ENCODE measurements at places on chromosomes 3 and 15.

GRCh38 chr3:62705721-62706120 lies 169.5 kb downstream of the CADPS start:
- DNase-seq = no peak

DNA sequence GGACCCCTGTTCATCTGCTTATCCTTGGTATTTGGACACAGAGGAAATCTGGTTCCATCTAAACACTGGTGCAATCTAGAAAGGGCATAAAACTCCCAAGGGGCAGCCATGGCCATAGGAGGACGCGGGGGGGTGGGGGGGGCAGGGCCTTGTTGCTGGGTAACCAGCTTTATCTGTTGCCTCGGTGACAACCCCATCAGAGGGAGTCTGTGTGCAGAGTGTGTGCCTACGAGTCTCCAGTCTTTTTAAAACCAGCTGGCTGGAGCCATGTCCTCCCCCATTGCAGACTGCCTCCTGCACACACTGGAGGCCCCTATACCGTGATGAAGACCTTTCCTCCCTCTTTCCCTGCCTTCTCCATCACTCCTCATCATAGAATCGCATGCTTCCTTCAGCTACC lies 26.4 kb upstream of the CORO2B start:
- no peak for DNase-seq

- DNase-seq = no peak
Measured at GRCh38 chr3:123696808-123697207, 112.0 kb upstream of the HACD2 start.

DNA sequence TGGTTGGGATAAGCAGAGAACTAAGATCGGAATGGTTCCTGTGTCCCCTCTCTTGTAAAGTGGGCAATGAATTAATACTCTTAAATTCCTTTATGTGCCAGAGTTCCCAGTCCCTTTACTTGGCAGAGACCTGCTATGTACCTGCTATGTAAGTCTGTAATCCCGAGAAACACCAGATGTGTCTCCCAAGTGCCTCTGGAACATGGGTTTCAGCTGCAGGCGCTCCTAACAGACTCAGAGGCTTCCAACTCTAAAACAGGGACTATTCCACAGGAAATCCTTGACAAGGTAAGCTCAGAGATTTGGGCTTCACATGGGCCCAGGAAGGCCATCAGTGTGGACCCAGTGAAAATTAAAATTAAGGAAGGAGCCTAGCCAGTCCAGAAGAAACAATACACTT lies 117.7 kb upstream of the PLCL2 start:
- DNase-seq = no peak

DNA sequence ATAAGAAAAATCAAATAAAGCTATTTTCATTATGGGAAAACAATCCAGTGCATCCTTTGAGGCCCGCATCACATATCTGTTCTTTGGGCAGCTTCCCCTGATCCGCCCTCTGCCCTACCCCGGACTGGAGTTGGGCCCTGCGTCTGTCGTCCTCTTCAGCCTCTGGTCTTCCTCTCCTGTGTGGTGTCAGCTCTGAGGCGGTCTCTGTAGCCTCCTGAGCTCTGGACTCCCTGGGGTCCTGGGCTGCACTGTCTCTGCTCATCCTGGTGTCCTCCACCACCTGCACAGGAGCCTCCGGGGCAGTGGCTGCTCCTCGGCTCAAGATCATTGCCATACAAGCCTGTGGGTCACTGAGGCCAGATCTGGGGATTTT lies 7.4 kb upstream of the SNX22 start:
- no peak for DNase-seq

GRCh38 chr3:129409541-129409940 lies 18.9 kb downstream of the EFCAB12 start:
- no peak for DNase-seq

DNA sequence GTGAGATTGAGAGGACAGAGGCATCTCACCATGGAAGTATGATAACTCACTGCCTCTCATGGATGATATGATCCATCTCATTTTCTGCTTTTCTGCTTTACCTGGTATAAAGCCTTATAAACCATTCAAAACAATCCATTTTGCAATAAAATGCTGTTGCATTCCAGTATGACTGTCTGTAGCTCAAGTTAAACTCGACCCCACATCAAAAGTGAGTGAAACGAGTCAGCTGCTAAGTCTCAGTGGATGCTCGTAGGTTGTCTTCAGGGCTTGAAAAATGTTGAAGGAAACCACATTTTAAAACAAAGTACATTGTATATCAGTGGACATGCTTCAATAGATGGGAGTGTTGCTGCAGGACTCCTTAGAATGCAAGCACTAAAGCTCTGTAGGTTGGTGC lies 839.0 kb downstream of the TUSC7 start:
- DNase-seq = no peak

GRCh38 chr3:138455801-138456716 lies 21.6 kb downstream of the ESYT3 start:
- DNase-seq = no peak

DNA sequence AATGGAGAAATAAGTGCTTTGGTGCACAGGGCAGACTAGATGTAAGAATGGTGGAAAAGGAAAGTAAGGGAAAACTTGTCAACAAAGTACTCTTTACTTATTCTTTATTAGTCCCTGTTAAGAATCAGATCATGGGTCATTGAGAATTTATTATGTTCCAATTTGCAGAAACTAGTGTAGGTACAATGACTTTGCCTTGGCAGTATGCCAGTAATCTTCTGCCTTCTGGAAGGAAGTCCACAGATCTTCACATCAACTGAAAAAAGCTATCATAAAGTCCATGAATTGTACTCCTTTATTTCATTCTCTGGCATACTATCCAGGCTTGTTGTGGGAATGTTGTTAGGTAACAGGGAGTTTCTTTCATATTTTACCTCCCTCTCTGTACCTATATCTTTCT lies 88.2 kb upstream of the FLNB start:
- no peak for DNase-seq

- DNase-seq = no peak
Measured at GRCh38 chr15:99906793-99907192, 173.6 kb upstream of the LYSMD4 start.

DNA sequence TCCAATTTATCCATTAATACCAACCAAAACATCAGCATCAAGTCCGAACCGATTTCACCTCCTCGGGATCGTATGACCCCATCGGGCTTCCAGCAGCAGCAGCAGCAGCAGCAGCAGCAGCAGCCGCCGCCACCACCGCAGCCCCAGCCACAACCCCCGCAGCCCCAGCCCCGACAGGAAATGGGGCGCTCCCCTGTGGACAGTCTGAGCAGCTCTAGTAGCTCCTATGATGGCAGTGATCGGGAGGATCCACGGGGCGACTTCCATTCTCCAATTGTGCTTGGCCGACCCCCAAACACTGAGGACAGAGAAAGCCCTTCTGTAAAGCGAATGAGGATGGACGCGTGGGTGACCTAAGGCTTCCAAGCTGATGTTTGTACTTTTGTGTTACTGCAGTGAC lies 20.8 kb downstream of the LYSMD4 start:
- no peak for DNase-seq

DNA sequence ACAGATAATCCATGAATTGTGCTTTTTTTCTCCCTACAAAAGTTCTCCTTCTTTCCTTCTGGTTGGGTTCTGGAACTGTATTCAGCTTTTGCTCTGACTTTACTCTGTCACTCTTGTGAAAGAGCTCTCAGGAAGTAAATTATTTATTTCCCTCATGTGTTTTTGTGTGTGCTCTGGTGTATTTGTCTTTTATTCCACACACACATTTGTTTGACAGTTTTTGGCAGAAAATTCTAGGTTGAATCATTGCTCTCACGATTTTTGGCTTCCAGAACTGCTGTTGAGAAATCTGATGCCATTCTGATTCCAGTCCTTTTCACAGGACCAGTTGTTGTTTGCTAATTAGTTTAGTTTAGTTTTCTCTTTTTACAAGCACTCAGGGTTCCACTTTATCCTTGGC lies 172.8 kb downstream of the PLCH1 start:
- DNase-seq = no peak

All from GM10248 (cell line).